Common myeloid progenitor, CD34-positive (primary cell): ENCODE measurements at places on chromosomes 3 and 15.
A peak's percentile ranks its signal among the peaks of the same experiment; 100 is the strongest.

DNA sequence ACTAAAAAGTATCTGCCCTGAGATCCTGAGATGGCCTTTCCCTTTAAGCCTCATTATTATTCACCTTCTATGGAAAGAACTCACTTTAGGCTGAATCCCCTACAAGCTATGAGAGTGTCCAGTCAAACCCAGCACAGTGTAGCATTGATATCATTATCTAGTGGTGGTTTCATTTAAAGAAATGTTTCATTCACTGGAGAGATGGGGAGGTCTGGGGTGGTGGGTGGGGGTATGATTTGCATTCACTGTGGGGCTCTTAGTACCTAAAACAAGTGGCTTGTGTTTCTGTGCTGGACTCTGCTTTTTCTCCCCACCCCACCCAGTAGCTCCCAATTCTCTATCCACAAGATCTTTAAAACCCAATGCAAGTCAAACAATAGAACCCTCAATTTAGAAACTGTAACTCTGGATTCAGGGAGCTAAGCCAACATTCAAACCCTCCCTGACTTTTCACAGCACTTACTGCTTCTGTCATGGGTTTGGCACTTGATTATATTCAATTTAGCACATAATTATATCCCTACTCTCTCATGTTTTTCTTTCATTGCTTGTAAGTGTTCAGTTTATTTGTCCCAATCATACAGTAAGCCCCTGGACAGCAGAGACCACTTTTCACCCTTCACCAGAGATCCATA is 310.5 kb upstream of the THBS1 start:
- no peak for DNase-seq

DNA sequence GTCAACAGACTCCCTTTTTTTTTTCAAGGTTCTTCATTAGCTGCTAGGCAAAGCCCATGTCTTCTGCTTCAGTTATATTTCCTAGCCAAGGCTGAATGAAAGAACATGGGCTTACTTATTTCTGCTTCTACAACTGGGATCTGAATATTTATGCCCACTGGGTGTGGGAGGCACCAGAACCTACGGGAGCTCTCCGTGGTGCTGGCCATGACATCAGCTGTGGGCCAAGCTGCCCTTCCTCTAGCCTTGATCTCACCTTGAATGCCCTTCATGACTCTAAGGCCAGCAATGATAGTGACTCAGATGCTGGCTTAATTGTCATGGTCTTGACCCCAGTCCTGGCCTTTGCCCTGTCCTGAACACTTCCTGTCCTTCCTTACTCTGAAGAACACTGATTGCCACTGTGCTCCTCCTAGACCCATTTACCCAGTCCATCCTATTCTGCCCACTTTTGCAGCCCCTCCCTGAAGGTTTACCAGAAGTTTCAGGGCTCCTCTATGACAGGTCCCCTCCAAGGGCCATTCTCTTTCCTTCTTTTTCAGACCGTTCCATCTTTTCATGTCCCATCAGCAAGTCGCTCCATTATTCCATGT is 32.8 kb upstream of the PRR20G start:
- DNase-seq = no peak

DNA sequence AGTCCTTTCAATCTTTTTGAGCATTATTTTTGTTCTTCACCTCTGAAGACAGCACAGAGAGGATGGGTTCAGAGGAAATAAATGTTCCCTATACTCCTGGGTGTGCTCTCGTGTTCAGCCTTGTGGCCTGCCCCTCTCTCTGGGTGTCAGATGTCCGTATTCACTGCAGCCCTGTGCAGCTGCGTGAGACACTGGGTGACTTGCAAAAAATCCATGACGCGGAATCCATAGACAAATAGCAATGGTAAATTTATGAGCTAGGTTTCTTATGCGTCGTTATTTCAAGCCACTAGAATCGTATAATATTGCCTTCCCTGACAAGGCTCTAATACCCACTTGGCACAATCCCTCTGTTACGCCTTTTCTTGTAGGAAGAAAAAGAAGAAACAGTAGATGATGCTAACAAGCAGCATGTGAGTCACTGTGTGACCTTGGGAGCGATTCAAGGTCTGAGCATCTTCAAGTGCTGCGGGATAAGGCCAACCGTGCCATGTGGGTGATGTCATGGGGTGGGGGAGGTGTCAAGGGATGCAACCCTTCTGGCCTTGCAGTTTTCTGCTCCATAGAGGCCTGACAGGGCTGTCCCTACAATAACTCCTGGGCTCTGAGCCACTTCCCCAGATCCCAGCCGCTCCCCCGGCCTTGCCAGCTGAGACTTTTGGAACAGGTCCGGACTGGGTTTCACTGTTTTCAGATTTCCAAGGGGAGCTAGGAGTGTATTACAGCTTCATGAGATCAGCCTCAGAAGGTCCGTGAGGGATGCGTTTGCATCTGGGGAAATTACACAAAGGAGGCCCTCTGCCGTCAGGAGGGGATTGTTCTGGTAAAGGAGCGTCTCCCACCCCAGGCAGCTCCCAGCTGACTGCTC is 47.6 kb upstream of the POMGNT2 start:
- peak; percentile 82 for DNase-seq

- DNase-seq = no peak
Observed at GRCh38 chr3:13092621-13093617, 19.7 kb upstream of the IQSEC1 start.

GRCh38 chr3:30539206-30539605 is 67.2 kb upstream of the TGFBR2 start:
- no peak for DNase-seq
